ENCODE measurements at places on chromosomes 1 and 21.

DNA sequence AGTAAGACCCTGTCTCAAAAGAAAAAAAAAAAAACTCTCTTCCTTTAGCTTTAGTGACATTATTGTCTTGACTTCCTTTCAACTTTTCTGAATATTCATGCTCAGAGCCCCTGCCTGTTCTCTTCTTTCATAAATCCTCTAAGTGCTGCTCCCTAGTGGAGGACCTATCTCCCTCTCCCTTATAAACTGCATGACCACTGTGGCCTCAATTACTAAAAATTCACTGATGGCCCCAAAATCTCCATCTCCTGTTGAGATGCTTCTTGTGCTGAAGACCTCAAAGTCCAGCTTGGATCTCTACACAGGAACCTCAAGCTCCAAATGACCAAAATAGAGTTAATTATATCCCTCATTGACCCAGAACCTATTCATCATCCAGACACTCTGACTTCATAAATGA is 7.8 kb downstream of the ITLN1 start:
- no peak for DNase-seq

DNA sequence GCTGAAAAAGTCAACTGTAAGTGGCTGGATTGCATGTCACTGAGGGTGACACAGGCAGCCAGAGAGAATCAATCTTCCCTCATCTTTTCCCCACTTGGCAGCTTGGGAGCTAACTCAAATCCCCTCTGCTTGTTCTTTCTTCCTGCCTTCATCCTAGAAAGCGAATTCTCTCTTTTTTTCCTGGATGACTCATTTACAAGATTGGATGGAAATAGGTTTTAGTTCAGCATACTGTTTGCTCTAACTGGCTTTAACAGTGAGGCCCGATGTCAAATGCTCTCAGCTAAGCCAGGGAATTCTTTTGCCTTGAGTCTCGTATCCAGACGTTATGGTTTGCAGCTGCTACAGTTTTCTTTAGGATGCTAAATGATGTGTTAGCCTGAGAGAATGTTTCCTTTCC is 72.7 kb downstream of the HUNK start:
- no peak for DNase-seq

GRCh38 chr1:189673217-189673616 is 804.4 kb downstream of the BRINP3 start:
- no peak for DNase-seq

DNA sequence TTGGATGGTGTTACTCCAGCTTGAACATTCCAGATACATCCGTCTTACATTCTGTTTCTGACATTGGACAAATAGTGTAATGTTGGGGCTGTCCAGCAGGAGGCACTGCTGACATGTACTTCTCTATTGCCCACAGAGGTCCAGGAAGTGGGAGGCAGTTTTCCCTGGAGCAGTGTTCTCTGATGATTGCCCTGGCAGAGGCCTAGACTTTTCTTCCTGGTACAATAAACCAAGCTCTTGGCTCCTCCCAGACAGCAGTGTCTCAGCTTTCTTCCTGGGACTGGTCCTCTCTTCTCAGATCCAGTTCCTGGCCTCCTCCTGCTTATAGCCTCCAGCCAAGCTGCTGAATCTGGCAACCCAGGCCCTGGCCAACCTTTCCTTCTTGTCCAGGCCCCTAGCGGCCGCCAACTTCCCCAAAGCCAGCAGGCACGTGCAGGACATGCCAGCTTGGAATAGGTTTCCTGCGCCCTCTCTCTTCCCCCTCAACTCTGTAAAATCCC is 14.9 kb upstream of the IFNLR1 start:
- peak; percentile 32 for DNase-seq

DNA sequence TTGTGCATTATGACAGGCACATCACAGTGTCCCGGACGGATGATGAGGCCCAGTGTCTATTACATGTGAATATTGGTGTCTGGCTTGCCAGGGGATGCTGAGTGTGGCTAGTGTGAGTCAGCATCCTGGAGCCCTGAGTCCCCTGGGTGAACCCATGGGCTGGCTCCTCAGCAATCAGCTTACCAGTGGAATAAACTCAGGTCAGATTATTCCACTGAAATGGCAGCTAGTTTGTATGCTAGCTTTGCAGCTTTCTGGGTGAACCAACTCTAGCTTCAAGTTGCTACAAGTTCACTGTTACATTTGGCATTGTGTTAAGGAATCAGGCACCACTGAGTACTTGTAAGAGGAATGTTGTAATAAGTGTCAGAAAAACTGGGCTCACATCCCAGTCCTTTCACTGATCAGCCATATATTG is 23.9 kb upstream of the RPTN start:
- no peak for DNase-seq

DNA sequence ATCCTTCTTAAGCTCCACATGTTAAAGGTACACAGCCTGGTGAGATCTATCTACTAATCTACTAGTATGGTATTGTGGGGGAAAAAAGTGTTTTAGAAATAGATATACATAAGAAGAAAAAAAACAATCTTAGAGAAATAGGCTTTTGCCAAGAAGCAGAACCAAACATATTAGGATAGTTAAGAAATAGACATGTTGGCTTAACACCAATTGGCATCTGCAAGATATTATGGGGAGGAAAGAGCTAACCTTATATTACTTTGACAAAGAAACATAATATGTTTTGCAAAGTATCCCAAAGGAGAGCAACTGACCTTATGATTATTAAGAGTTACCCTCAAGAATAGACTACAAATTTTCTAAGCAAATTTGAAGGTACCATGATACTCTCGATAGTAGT is 202.9 kb downstream of the BRINP3 start:
- no peak for DNase-seq

GRCh38 chr1:81899214-81899821 is 98.6 kb downstream of the ADGRL2 start:
- no peak for DNase-seq

- no peak for DNase-seq
Measured at GRCh38 chr1:164703960-164704411, 145.0 kb downstream of the PBX1 start.

DNA sequence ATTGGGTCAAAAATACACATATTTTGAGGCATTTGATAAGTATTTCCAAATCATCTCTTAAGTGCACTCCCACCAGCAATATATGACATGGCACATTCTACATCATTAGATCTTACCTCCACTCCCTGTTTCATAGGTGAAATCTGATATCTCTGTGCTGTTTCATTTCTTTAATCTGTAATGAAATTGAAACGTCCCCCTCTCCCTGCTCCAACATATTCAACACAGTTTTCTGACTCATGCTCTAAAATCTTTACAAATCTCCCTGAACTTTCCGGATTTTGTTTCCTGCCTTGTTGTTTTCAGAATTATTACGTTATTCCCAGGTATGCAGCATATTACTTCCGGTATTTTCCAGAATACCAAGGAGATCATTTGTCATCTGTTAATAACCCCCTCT is 66.1 kb upstream of the AKT3 start:
- no peak for DNase-seq

DNA sequence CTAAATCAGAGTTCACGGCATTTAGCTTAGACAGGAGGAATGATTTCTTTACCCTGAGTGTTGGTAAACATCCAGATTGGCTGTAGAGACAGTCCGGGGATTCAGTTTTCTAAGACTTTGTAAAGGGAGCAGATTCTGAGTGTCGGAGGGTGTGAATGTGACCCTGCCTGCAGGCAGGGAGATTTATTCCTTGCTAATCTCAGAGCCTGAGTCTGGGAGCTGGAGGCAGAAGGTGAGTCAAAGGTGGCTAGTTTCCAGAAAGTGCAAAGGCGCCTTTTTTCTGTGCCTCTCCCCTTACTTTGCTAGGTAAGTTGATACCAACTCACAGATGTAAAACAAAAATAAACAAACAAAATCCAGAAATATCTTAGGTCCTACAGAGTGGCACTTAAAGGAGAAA is 11.7 kb downstream of the ATP1B1 start:
- no peak for DNase-seq

DNA sequence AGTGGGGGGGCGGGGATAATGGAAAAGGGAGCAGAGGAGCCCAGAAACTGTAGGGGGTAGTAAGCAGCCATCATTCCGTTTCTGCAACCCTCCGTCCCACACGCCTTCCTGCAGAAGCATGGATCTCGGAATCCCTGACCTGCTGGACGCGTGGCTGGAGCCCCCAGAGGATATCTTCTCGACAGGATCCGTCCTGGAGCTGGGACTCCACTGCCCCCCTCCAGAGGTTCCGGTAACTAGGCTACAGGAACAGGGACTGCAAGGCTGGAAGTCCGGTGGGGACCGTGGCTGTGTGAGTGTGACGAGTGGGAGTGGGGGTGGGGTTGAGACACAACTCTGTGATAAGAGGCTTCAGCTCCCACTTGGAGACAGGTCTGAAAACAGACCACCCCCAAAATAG is 706 bp downstream of the CREB3L4 start:
- DNase-seq = no peak

DNA sequence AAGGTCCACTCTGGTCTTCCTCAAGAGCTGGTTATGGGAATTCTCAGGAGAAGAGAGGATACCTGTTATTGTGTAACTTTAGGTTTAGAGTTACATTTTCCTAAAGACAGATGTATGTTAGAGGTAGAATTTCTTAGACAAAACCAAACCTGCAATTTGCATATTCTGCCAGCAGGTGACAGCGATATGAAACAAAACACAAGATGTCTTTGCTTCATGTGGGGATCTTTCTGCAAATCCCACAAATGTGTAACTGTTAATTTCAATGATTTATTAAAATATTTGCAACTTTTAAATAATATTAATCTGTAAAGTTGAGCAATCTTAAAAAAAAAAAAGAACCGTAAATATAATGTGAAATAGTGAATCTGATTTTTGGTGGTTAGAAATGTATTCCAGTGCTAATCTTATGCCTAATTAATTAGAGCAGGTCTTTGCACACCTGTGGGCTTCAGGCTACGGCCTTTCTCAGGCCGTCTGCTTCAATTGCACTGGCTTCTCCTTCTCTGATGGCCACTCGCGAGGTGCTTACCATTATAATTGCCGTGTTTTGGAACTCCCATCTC is 33.4 kb downstream of the FAM78B start:
- DNase-seq = no peak

- no peak for DNase-seq
Measured at GRCh38 chr1:20625176-20626097, 7.8 kb upstream of the PINK1 start.

DNA sequence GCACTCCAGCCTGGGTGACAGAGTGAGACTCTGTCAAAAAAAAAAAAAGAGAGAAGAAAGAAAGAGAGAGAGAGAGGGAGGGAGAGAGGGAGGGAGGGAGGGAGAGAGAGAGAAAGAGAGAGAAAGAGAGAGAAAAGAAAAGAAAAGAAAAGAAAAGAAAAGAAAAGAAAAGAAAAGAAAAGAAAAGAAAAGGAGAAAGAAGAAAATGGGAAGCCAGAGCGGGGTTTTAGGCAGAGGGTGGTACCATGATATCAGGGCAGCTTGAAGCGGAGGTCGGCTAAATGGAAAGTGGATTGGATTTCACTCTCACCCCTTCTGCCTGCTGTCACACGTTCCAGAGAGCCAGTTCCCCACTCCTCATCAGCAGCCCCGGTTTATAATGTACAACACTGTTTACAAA is 1.9 kb downstream of the TMCO4 start:
- no peak for DNase-seq

DNA sequence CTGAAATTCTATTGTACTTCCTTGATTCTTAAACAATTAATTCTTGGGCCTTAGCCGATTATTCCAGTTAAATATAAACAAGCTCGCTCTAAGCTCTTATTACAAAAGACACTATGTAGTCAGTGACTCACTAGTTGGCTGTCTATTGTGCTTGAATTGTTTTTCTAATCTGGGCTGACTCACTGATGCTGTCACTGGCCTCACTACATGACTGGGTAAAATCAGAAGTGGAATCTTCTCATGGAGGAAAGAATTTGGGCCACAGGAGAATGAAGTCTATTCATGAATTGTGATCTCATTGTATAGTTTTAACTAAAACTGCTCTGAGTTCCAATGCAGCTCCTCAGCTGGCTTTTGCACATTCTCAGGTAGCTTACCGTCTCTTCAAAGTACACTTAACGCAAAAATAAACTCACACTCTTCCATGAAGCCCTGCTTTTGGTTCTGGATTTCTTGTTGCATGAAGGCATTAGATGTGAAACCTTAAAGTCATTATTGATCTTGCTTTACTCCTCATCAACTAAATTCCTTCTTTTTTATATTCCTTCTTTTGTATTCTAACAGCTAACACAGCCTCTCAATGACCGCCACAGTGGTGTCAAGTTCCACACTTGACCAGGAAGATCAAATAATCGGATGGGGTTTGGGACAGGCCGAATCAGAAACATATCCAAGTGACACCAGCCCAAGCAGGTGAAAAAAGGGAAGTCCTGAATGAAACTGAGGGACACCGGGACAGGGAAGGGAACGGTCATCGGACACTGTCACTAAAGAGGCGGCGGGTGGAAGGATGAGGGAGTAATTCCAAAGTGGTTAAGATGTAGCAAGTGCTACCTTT is 80.9 kb upstream of the LBR start:
- no peak for DNase-seq

GRCh38 chr1:160813215-160813614 is 17.2 kb downstream of the LY9 start:
- DNase-seq = no peak

GRCh38 chr1:106600626-106601025 is 455.8 kb upstream of the PRMT6 start:
- no peak for DNase-seq

GRCh38 chr1:37795340-37796125 is 1.9 kb downstream of the MANEAL start:
- no peak for DNase-seq

DNA sequence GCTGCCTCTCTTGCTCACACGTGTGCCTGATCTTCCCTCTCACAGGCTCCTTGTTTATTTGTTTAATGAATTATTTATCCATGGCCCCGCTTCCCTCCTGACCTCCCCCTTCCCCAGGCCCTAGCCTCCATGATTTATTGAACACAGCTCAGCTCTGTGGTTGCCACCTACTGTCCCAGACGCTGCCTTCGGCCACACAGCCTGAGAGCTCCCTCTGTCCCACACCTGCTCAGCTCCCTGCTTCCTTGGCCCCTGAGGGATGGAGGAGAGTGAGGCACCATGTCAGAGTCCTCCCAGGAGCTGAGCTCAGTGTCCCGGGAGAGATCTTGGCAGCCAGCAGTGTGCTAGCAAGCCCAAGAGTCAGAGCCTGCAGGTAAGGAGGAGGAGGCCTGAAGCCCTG is 3.1 kb upstream of the EFNA3 start:
- DNase-seq = no peak

GRCh38 chr21:36422279-36423098 is 37.3 kb downstream of the CHAF1B start:
- no peak for DNase-seq

- no peak for DNase-seq
Measured at GRCh38 chr1:19006000-19006399, 49.5 kb upstream of the IFFO2 start.

DNA sequence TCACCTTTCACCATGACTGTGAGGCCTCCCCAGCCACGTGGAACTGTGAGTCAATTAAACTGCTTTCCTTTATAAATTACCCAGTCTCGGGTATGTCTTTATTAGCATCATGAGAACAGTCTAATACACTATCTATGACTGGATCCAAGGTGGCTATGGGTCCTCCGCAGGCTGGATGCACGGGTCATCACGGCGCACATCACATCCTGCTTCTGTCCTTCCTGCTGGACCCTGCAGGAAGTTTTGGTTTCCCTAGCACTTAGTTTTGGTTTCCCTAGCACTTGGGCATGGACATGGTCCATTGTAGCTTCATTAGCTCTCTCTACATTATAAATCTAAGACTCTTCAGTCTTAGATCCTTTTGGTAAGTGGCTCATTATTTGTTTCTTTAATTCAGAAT is 14.2 kb upstream of the PHC2 start:
- DNase-seq = no peak

GRCh38 chr21:27735699-27736098 is 768.8 kb upstream of the ADAMTS5 start:
- DNase-seq = no peak
